ENCODE measurements at places on chromosomes 11 and 22.

GRCh38 chr11:57387289-57388030 lies 3.0 kb downstream of the PRG2 start:
- no peak for DNase-seq

GRCh38 chr11:19327280-19327679 lies 86.5 kb upstream of the E2F8 start:
- DNase-seq: no peak

- no peak for DNase-seq
Observed at GRCh38 chr11:117794135-117794534, 2.9 kb downstream of the DSCAML1 start.

- DNase-seq: no peak
Observed at GRCh38 chr11:133106417-133106816, 425.9 kb downstream of the OPCML start.

DNA sequence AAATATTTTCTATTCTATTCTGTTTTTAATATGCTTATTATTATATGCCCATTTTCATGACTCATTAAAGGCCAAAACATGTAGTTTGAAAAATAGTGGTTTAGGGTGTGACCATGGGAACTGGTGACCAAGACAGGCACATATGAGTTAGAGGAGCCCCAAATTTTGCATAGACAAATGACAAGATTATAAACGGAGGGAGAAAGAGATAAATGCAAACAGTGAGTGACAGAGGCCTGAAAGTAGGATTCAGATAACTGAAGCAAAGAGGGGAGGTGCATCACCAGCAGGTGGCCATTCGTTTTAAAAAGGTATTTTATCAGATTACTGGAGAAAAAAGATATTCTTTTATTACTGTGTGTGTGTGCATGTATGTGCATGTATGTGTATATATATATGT lies 391.5 kb upstream of the CHORDC1 start:
- DNase-seq: no peak

DNA sequence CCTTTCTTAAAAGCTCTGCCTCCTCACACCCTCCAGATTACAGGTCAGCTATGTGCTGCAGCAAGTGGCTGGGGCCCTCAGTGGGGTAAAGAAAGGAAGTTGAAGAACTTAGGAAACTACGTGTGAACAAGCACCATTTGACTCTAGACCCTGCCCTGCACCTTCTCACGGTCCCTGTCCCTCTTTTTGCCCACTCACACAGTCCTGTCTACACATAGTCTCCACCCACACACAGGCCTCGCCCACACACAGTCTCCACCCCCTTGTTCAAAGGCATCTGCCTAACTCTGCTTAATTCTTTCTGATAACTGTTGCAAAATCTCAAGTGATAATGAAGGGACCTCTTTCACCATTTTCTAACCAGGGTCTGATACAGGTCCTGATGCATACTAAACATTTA lies 59.0 kb downstream of the TMPRSS5 start:
- no peak for DNase-seq

DNA sequence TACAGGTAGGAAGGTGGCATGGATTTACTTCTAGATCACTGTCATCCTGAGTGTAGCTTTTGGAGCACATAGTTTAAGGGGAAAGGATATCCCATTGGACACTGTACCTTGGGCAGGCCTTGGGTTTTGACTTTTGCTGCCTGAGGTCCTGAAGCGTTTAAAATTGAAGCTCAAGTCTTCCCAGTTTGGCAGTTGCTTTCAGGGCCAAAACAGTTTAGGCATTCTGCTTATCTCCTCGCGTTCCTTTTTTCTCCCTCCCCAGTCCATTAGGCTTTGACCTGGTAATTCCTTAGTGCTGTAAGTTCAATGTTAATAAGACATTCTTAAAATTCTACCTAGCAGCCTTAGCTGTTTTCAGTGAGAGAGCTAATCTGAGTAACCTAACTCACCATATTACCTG lies 35.7 kb downstream of the CSTF3 start:
- no peak for DNase-seq

GRCh38 chr11:74611369-74611861 lies 19.0 kb downstream of the POLD3 start:
- peak; percentile 13 for DNase-seq

- peak; percentile 21 for DNase-seq
Observed at GRCh38 chr11:15278128-15278527, 163.4 kb downstream of the INSC start.

DNA sequence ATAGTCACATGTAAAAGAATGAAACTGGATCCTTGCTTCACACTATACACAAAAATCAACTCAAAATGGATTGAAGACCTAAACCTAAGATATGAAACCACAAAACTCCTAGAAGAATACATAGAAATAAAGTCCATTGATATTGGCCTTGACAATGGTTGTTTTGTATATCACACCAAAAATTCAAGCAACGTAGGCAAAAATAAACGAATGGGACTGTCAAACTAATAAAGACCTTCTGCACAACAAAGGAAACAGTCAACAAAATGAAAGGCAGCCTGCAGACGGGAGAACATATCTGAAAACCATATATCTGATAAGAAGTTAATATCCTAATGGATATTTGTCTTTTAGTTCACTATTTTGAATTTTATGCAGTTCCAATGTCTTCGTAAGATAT lies 292.3 kb upstream of the CNTN5 start:
- no peak for DNase-seq

DNA sequence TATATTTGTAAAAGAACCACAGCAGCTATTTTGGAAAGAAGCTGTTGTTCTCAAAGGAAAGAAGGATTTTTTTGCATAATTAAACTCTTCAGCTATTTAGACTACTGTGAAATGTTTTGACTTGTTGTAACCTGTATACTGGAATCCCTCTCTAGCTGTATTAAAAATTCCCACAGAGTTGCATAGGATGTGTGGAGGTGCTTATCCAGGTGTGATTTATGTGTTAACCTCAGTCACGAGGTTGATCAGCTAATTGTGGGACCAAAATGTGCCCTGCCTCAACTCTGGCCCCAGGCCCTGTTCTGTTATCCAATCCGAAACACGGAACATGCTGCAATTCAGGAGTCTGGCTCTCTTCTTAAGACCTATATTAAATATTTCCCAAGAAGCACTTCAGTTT lies 70.1 kb downstream of the LIF start:
- no peak for DNase-seq

DNA sequence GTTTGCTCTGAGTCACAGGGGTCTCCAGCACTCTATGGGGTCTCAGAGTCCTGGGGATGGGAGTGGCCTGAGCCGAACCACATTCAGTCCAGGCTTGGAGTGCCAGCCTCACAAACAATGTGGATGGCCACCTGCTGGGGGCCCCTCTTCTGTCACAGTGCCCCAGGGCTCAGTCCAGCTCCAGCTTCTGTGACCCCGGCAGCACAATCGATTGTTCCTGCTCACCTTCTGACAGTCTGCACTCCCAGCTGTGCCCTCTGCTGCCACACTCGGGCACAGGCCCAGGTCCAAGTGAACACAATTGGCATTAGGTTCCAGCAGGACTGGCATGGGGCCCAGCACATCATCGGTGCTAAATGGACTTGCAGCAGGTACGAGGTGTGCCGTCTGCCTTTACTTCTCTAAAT lies 84.8 kb downstream of the TP53I11 start:
- DNase-seq: no peak

DNA sequence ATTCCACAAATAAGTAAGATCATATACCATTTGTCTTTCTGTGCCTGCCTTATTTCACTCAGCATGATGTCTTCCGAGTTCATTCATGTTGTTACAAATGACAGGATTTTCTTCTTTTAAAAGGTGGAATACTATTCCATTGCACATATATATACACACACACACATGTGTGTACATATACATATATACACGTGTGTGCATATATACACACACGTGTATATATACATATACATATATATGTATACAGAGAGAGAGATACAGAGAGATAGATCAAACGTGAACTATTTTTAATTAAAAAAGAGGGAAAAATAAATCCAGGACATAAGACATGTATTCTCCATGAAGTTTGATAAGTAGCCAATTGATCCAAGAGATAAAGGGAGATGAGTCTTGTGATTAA lies 108.1 kb downstream of the TRPC6 start:
- no peak for DNase-seq

DNA sequence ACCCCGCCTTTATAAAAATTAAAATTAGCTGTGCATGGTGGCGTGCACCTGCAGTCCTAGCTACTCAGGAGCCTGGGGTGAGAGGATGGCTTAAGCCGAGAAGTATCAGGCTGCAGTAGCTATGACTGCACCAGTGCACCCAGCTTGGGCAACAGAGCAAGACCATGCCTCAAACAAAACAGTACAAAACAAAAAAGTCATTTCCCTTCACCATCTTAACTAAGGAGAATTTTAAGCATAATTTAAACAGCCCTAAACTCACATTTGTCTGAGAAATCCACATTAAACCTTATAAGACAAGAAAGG lies 23.3 kb upstream of the TFIP11 start:
- no peak for DNase-seq

DNA sequence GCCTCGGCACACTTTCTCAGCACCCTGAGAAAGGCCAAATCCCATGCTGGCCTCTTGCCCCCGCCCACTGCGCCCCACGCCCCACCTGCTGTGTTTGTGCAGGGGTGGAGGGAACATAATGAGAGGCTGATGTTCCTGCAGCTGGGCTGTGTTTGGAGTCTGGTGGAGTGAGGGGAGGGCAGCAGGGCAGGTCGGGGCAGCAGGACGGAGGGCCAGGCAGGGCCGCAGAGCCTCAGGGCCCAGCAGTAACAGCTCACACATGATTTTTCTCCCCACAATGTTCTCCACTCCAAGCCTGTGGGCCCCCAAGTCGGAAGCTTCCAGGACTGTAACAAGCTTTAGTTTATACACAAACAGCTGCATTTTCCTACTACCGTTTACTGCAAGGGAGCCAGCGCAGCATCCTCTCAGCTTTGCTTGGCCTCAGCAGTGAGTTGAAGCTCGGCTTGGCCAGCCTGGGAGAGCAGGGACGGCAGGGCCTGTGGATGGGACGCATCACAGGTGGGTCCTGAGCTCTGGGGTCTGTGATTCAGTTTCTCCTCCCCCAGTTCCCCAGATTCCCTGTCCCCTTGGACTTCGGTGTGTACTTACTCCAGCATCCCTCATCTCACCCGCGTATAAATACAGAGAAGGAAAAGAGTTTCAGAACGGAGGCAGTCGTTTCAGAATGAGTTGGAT lies 51.0 kb downstream of the RPUSD4 start:
- no peak for DNase-seq

DNA sequence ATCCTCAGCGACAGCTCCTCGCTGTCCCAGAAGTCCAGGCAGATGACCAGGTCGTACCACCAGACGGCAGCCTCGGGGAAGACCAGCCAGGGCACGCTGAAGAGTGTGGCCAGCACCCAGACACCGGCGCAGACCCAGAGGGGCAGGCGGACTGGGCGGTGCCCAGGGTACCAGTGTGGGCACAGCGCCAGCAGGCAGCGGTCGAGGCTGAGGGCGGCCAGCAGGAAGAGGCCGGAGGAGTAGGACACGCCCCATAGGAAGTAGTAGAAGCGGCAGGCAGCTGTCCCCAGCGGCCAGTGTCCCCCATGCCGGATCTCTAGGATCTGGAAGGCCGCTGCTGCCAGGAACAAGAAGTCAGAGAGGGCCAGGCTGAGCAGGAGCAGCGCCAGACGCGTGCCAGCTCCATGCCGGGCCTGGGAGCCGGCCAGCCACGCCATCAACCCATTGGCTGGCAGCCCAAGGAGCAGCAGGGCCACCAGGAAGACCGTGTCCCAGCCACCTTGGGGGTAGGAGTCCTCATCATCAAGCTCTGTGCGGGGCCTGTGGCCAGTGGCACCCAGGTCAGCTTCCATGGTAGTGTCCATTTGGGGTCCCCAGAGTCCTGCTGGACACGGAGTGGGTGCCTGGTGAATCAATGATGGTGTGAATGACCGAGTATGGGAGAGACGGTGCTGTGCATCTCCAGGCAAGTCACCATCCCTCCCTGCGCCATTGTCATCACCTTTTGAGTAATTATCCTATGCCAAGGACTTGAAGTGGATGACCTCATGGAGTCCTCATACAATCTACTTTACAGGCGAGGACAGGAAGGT lies at the start of gene GPR152:
GPR152 (minus strand) TSS at position 589 of the 812 bp plus-strand sequence; CDS start at position 584, 5 bp downstream.
- no peak for DNase-seq

DNA sequence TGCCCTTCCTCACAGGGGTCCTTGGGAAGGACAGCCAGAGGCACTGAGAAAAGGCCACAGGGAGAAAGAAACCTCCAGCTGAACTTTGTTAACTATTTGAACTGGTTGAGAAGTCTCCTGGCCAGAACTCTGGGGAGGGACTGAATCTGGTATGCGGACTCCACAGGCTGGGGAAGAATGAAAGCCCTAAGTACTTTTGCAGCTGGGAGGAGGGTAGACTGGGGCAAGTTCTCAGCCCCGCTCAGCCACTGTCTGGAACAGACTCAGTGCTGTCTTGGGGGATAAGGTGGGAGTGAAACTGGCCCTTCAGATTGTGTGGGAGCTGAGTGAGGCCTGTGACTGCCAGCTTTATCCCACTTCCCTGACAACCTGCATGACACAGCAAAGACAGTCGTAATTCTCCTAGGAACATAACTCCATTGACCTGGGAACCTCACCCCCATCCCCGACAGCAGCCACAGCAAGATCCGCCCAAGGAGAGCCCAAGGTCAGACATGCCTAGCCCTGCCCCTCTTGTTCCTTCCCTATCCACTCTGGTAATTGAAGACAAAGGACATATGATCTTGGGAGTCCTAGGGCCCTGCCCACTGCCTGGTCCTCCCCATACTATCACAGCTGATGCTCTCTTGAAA lies 475.1 kb upstream of the CNTN5 start:
- no peak for DNase-seq

- no peak for DNase-seq
Observed at GRCh38 chr22:17950651-17951214, 73.6 kb downstream of the MICAL3 start.

GRCh38 chr11:3042496-3043314 lies 14.5 kb downstream of the CARS1 start:
- DNase-seq: no peak

Data from AG08396 (cell line).